GM18507 (cell line): ENCODE measurements at places on chromosomes 11 and 22.

GRCh38 chr11:4839851-4840549, 9.0 kb downstream of the OR51S1 start:
- DNase-seq = no peak

GRCh38 chr11:123740787-123741158, 687 bp downstream of the ZNF202 start:
- no peak for DNase-seq

DNA sequence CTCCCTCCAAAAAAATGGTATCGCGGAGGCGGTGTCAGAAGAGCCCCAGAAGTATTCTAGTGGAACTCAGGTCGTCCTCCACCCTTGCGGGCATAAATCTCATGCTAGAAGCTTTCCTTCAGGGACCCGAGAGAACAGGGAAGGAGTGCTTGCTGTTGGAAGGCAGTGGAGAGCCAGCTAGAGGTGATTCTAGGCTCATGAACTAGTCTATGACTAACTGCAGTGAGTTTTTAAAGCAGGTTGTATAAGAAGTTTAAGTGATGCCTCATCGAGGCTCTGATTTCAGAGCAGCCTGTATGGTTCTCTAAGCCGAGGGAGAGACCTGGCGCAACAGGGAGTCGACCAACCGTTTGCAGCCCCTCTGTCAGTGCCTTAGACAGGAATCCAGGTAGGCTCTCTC, 85.7 kb downstream of the TBC1D22A start:
- no peak for DNase-seq

DNA sequence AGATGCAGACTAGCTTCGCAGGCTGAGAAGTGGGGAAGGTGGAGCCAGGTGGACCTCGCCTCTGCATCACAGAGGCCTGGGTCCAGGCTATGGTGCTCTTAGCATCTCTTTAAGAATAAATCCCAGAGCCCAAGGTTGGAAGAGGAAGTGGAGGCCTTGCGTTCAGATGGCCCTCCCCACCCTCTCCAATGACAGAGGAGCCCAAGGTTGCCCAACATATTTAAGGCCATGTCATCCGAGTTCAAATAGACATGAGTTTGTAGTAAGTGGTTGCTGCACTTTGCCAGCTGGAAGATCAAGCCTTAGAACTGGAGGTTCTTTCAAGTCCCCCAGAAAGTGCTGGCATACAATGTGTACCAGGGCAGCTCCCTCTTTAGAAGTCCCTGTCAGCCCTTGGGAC, 47.1 kb upstream of the HORMAD2 start:
- DNase-seq = no peak

DNA sequence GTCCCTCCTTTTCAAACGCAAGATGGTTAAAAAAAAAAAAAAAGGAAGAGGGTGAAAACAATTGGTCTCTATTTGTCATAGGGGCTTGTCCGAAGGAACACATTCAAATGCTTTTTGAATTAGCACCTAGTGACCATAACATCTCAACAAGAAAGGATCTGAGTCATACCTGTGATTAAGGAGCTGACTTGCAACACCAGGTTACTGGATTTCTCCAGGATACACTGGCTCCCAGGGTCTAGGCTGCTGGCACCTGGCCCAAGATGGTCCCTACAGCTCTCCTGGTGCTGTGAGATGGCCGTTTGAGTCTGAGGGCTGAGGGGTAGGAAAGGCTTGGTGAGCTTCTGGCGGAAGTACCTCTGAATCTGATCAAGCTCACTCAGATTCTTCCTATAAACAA, 28.4 kb upstream of the UCP3 start:
- DNase-seq = no peak

DNA sequence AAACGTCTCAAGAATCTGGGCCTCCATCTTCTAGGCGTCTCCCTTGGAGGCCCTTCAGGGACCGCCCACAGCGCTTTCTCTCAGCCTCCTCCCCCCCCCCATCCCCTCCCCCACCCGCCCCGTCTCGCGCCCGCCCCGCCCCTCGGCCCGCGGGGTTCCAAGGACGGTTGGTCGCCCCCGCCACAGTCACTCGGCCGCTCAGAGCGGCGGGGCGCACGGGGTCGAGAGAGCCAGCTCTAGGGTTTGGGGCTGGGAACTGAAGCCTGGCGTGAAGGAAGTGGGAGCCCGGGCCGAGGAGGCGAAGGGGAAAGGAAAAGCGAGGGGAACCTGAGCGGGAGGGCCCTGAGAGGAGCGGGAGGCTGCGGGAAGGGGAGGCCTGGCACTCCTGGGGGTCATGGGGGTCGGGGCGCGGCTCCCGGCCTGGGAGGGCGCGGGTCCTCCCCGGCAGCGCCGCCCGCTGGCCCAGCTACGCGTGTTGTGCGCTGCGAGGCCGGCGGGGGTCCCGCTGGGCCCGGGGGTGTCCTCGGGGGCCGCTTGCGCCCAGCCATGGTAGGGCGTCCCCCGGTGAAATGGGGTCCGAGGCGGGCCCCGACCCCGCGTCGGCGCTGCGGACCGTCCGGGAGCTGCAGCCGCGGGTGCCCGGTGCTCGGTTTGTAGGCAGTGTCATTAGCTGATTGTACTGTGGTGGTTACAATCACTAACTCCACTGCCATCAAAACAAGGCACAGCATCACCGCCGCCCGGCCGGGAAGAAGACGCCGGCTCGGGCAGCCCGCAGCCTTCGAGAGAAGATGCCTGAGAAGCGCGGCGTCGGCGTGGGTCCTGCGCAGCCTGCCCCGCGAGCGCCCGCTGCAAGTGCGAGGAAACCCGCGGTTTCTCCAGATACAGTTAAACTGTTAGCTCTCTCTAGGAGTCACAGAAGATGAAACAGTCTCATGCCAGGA, at the start of gene BTG4:
Gene BTG4, minus strand, starts transcription at position 91 of the 944 bp plus-strand sequence. CDS start 13,610 bp downstream, outside the sequence.
- no peak for DNase-seq

GRCh38 chr22:32528316-32528715, 53.7 kb downstream of the FBXO7 start:
- DNase-seq = no peak

DNA sequence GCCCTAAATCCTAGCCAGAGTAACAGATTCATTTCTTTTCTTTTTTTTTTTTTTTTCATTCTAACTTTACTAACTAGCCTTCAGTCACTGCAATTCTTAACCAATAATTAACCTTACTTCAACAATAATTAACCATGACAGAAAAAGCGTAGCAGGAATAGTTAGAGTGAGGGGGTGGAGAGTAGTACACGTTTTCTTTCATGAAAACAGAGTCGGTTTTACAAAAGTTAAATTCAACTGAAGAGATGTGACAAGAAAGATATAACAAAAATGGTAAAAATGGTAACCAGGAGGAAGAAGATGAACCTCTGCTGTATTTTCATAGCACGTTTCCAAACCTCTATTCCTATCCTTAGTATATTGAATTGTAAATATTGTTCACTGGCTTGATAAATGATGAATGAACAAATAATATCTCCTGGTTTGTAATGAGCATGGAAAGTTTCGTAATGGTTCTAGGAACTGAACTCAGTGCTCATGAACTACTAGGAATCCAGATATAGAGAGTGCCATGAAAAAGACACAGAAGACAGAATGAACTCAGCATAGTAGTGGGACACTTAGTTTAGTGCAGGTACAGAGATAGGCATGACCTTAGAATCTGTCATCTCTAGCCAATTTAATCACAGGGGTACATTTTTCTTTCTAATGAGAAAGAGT, 116.5 kb upstream of the ANO5 start:
- no peak for DNase-seq

DNA sequence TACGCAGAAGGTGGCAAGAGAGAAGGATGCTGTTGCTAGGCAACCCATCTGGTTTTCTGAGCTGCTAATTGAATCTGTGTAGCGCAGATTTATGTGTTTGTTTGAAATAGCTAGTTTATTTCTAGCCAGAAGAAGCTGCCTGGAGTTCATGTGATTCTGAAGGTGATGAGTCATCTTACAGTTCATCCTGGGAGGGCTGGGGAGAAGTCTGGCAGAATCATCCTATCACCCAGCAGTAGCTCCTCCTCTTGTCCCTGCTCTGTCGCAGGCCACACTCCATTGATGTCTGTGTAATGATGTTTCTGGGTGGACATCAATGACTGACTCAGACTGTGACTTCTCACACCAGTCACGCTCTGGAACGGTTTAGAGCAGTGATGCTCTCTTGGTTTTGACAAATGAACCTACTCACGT, 4.8 kb upstream of the FBXO7 start:
- no peak for DNase-seq

GRCh38 chr22:43521716-43522115, 109.9 kb downstream of the MPPED1 start:
- DNase-seq = no peak

- DNase-seq = peak; percentile 54
Measured at GRCh38 chr22:20606041-20606783, 98.8 kb downstream of the MED15 start.

DNA sequence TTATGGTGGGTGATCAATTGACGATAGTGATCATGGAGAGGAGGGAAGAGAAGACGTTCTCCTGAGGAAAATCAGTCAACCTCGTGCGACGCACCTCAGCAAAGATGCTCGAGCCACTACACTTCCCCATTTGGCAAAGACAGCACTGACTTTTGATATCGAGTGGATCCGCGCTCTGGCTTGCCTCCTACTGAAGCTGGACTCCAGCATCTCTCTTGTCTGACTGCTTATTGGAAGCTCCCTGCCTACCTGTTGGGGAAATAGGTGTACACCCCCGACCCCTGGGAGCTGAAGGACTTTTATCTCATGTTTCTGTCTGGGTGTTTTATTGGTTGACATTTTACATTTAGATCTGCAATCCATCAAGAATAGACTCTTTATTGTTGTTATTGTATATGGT, 476.8 kb upstream of the B3GAT1 start:
- no peak for DNase-seq

DNA sequence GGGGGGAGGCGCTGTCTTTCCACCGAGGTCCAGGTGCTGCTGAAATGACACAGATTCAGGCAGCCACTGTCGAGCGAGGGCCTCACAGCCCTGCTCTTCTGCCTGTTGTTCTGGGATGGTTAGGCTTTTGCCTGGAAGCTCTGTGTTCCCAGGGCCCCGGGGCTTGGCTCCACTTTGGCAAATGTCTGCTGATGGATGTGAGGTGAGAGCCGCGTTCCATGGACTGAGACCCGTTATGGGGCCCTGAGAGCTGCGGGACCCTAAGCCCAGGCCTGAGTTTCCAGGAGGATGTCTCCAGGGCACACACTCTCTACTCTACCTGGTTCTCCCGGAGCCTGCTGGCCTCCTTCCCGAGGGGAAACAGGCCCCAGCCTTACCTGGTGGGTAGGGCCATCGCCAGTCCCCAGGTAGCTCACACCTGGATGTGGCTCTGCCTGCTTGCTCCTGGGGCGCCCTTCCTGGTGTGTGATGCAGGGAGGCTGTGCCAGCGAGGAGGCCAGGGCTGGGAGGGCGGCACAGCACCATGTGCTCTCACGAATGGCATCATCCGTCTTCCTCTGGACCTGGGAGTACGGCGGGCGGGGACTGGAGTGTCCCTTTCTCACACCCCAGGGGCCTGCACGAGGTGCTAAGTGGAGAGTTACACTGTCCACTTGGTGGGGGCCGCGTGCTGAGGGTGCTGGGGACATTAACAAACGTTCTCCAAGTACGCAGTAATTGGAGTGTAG, 435.5 kb downstream of the TBC1D22A start:
- DNase-seq = no peak

DNA sequence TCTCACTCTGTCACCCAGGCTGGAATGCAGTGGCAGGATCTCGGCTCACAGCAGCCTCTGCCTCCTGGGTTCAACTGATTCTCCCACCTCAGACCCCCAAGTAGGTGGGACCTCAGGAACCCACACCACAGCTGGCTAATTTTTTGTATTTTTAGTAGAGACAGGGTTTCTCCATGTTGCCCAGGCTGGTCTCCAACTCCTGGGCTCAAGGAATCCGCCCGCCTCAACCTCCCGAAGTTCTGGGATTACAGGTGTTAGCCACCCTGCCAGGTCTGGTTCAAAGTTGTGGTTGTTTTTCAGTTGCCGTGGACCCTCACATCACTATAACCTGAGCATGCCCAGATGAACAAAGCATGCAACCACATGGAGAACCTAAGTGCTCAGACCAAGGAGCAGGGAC, 13.0 kb upstream of the RAB39A start:
- no peak for DNase-seq

DNA sequence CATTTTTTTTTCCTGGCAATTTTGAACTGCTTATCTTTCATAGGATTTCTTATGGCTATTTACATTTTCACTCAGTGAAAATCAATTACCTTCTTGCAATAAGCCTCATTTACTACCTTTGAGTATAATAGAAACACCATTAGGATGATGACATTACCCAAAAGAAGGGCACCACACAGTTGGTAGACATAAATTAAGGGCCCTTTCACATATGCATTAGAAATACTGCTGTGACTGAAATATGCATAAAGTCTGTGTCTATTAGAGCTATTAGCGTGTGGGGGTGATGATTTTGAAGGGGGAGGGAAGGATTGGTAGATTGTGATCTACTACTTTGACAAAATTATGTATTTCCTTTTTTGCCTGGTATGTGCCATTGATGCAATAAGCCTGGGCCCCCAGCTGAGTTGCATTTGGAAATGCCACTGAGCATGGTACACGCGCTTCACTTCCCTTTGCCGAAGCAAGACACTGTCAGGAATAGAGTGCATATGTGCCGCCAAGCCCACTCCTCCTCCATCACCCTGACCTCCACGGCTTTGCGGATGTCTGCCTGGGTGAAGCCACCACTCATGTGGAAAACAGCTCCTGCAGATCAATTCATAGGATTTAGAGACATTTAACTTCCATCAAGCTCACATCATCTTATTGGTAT, 339.3 kb downstream of the DCDC1 start:
- no peak for DNase-seq

GRCh38 chr11:113334183-113334582, 19.8 kb downstream of the TTC12 start:
- no peak for DNase-seq

DNA sequence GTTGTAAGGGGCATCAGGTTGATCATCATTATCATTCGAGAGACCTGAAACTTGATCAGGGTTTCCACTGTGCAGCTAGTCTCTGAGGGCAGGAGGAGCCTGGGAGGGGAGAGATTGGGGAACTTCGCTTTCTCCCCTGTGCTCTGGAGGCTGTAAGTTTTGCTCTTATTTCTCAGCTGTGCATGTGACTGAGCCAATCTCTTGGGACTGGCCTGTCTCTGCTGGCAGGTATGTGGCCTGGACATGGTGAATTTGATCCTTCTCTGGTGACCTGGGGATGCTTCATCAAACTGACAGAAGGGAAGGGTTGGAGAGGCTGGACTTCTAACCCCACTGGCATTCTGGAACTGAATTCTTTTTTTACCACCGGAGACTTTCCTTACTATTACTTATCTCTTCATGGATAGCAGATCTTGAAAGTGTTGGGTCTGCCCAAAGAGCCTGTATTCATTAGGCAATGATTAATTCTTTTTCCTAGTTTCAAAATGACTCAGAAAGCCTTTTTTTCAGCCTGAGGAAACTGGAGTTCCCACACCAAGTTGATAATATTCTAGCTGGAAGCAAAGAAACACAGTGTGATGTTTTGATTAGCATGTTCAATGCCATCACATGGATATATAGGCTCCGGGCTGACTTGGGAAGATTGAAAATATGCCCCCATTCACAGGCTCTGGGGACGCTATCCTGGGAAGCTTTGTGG, 36.5 kb downstream of the TSPAN18 start:
- no peak for DNase-seq
